Fibroblast of the aortic adventitia (primary cell): ENCODE measurements at places on chromosomes 1 and 21.

DNA sequence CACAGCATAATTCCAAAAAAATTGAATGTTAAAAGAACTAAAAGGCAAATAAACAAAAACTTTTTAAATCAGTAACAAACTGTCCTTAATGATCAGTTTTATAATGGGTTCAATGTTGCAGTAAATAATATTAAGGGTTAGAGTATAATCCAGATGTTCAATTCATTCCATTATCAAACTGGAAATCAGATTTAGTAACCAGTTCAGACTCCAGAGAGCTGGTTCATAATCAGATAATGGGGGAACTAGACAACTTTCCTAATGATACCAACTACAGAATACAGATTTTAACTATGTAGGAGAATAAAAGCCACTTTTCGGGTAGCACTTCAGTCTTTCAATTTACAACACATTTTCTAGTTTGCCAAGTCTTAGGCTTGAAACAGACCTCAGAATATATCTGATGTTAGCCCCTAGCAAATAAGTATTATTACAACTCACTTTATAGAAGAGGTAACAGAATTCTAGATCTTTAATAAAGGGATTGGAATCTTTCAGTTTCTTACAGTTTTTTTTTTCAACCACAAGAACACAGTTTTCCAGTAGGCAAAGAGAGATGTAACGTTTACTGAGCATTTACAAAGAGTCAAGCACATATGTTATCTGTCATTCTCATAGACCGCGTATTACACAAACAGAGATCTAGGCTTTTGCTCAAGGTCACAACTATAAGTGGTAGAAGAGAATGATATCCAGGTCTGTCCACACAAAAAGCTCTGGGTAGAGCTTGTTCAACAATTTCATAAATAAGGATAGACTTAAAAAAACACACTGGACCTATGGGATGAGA, 1.9 kb upstream of the DCAF6 start:
- DNase-seq: peak; percentile 31

DNA sequence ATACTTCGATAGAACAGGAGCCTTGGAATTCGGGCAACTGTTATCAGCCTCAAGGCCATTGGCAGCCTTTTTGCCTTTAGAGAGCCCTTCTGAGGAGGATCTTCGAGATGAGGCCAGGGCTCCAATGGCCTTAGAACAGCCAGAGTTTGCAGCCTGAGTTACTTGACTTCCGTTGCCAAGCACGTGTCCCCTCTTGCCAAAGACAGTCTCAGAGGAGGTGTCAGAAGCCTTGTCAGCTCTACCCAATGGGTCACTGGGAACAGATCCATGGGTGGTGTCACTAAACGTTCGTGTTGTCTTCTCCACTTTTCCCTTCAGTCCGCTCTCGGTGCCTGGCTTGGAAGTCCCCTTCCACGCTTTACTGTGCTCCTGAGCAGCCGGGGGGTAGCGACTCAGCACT, 73.2 kb downstream of the KDM1A start:
- no peak for DNase-seq

- DNase-seq: no peak
These were observed 6.0 kb downstream of the PIK3CD start for GRCh38 chr1:9657521-9658032.

DNA sequence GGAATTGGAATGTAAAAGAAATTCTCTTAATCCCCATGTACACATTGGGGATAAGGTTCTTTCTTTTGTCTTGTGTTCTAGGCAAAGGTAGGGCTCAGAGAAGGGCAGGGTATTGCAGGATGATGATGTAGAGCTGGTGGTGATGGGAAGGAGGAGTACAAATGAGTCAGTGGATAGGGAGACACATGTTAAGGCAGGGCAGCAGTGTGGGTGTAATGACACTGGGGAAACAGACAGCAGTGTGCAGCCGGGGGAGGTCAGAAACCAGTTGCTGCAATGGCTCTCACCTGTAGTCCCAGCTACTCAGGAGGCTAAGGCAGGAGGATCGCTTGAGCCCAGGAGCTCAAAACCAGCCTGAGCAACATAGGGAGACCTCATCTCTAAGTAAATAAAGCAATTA, 5.1 kb downstream of the NLRP3 start:
- DNase-seq: no peak

DNA sequence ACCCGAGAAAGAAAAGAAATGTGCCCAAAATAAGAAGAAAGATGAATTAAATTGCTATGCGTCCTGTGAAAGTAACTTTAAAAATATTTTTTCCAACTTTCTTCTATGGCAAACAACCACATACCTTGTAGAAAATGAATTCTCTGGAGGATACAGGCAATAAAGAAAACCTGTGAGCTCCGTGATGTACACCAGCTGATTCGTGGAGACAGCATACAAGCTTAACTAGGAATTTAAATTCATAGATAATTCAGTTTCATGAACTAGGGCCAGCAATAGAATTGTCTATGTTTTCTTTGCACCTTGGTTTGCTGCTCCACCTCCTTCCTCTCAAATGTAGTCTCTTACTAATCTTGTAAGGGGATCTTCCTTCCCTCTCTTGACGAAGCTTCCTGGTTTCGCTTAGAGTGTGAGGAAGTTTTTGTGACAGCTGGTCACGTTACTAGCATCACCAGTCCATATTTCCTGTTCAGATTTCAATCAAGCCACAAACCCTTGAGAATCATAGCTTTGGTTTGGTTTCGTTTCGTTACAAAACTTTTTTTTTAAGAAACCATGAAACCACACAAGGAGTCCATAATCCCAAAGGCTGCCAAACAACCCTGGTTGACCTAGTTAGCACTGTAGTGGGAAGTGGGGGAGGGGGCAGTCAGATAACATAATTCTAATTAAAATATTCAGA, 35.8 kb downstream of the GREM2 start:
- peak; percentile 63 for DNase-seq

DNA sequence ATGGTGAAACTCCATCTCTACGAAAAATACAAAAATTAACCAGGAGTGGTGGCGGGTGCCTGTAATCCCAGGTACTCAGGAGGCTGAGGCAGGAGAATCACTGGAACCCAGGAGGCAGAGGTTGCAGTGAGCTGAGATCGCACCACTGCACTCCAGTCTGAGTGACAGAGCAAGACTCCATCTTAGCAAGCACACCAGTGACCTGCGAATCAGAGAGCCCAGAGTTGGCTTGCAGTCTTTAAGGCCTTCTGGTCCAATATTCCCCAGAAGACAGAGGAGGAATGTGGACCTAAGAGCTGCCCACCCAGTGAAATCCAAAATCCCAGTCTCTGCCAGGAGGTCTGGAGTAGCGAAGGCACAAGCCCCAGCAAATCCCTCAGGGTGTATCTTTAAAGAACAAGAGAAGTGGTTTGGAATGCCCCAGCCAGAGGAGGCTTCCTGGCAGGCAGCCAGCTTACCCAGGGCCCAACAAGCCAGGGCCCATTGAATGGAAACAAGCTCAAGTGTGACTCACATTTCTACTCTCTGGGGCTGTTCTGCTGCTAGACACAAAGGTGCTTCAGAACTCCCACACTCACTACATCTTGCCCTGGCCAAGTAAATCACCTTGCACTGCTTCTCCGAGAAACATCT, 23.9 kb downstream of the GPR161 start:
- DNase-seq: peak; percentile 82

DNA sequence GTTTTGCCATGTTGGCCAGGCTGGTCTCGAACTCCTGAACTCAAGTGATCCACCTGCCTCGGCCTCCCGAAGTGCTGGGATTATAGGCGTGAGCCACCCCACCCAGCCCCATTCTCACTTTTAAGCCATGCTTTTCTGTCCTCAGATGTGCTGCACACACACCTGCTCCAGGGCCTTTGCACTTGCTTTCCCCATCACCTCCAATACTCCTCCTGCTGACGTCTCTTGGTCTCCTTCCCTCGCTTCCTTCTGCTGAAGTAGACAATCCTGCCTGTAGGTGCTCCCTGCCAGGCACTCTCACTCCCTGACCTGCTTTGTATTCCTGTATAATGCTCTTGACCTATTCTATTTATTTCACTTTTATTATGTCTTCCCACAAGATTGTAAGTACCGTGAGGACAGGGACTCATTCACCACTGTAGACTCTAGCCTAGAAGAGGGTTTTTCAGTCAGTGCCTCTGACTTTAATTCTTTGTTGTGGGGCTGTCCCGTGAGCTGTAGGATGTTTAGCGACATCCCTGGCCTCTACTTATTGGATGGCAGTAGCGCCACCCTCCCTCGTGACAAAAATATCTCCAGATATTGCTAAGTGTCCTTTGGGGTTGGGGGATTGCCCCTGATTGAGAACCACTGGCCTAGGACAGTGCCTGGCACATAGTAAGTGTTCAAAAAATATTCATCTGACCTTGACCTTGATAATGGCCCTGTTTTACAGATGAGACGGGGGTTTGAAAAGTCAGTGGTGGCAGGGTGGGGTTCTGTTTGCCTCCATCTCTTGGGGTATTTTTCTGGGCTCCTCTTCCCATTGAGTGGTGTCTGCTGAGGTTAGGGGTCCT, 4.6 kb downstream of the TNFRSF1B start:
- no peak for DNase-seq

DNA sequence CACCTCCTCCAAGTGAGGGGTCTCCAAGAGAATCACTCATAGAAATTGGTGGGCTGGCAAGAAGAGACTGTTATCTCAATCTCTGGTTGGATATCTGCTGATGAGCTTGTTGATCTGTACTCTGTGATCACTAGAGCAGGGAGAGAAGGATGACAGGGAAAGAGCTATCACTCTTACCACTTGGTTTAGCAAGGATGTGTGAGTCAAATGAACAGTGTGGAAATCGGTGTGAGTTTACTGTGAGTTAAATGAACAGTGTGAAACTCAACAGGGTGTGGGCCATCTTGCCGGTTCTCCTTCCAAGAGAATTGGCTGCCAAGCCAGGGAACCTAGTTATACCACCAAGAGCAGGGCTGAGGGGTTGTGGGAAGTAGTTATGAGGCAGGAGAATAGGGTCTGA, 33.3 kb upstream of the CD1D start:
- DNase-seq: no peak

- DNase-seq: peak; percentile 69
These were observed 284.6 kb downstream of the PTBP2 start for GRCh38 chr1:97006044-97006661.

DNA sequence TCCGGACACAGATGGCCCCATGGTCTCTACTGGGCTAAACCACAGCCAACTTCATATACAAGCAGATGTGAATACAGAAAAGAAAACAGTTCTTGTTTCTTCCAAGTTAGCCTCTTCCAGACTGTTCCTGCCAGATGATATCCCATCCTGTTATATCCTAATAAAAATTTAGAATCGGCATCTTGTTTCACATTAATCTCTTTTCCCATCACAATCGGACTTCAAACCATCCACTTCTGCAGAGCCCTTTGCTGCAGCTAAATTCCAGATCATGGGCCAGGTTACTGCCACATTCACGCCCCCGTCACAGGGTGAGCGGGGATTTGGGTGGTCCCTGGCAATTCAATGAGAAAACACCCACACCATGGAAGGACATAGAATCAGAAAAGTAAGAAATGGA, 57.2 kb downstream of the NPHP4 start:
- no peak for DNase-seq

DNA sequence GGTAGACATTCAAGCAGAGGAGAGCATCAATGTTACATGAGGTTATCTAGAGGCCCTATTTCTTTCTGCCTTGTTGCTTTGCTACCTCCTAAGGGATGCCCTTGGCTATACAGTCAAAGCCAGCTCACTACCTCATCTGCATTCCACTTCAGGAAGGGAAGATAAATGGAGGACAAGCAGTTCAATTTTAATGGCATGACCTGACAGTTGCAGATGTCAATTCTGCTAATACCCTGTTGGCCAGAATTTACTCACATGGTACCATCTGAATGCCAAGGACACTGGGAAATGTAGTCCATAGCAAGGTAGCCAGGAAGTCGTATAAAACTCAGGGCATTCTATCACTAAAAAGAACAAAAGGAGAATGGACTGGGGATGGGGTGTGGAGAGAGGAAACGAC, 31.5 kb downstream of the PALMD start:
- no peak for DNase-seq

- peak; percentile 68 for DNase-seq
These were observed 156.6 kb downstream of the SIPA1L2 start for GRCh38 chr1:232473324-232473723.

GRCh38 chr21:36889401-36889800, 77.1 kb downstream of the HLCS start:
- DNase-seq: peak; percentile 70

DNA sequence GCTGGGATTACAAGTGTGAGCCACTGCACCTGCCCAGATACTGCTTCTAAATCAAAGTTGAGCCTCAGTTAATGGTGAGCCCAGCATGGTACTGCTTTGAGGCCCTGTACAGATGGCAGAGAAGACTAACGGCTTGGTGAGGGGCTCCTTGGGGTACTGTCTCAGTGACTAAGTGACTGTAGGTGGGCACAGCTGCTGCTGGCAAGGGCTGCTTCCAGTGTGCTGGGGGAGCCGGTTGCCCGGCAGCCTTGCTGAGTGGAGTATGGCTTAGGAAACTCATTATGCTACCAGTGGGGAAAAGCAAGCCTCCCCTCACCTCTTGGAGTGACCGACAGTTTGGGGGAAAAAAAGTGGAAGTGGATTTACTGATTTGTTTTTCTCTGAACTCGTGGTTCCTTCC, 23.6 kb upstream of the ARHGEF10L start:
- no peak for DNase-seq

DNA sequence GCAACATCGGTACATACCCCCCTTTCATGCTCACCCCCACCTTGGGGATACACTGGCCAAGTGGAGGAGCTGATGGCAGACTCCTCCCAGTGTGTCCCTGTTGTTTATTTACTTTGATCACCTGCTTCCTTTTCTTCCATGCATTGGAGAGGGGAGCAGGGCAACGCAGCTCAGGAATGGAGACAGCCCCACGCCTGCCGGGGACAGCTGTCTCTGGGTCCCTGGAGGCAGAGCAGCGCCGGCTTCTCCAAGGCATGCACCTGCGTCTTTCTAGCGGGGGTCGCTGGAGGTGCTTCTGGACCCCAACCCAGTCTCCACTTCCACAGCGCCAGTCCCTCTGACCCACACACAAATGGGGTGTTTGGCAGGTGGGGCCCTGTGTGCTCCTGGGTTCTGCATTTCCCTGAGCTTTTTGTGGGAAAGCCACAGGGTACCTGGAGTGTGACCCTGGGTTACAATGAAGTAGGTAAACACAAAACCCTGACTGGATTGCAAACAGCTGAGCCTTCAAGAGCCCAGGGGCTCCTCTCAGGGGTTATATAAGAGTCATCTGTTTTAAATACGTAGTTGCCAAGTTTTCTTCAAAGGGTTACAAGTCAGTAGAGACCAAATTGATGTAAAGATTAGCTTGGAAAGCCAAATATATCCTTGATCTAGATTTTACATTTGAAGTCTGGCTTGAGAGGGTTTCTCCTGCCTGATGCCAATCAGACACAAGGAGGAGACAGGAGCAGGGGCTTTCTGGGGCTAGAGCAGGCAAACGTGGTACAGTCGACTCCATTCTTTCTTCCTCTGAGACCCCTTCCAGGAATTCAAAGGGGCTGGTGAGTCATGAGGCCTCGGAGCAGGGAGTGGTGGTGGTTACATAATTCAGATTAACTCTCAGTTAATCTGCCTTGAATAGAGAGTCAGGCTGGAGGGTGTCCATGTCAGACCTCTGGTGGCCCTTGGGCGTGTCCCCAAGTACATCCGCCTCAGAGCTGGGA, 4.5 kb downstream of the AJAP1 start:
- no peak for DNase-seq

- DNase-seq: no peak
These were observed 8.4 kb downstream of the NCSTN start for GRCh38 chr1:160351629-160352028.
